ENCODE measurements at places on chromosomes 3 and 15. TPM values are rescaled to one million over a fixed set of nuclear protein-coding genes. Genes with fewer than 3 reads are reported as not detected.
A peak's percentile ranks its signal among the peaks of the same experiment; 100 is the strongest.

DNA sequence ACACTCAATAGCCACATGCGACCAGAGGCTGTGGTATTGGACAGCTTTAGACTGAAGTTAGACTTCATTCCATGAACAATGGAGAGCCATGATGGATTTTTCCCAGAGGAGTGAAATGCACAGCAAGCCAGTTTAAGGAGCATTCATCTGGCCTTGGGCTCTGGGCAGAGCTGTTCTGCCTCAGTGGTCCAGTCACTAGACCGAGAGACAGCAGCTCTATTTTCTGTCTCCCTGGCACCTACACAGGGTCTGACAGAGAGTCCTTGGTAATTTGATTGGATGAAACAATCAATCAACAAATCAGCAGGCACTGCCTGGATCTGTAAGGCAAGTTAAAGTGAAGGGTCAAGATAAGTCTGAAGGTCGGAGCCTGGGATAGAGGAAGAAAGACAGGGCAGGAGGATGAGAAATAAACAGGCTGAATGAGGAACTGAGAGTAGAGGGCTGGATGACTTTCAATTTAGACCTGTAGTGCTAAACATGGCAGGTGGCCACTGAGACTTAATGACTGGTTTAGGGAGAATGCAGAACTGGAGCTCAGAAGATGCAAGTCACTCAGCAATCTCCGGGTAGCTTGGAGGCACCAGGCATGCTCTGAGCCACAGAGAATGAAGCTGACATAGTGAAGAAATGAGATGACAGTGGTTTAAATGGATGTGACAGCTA lies 98.5 kb upstream of the SLC25A36 start:
- DNase-seq = no peak

DNA sequence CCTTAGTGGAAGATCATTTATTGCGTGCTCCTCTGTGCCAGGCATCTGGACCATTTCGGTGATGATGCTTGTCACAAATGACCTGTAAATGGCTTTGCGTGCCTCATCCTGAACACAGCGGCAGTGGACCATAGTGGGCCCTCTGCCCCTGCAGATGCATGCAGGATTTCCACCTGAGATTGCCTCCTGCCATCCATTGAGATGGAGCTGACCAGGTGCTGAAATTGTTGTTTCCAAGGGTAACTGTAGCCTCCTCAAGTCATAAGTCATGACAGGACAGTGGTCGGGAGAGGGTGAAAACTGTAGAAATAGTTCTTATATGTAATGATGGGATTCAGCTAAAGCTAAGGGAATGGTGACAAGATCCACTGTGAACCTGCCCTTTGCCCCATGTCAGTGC lies 35.5 kb downstream of the CLSTN2 start:
- DNase-seq = no peak

GRCh38 chr3:16911916-16912315 lies 27.2 kb downstream of the PLCL2 start:
- no peak for DNase-seq

DNA sequence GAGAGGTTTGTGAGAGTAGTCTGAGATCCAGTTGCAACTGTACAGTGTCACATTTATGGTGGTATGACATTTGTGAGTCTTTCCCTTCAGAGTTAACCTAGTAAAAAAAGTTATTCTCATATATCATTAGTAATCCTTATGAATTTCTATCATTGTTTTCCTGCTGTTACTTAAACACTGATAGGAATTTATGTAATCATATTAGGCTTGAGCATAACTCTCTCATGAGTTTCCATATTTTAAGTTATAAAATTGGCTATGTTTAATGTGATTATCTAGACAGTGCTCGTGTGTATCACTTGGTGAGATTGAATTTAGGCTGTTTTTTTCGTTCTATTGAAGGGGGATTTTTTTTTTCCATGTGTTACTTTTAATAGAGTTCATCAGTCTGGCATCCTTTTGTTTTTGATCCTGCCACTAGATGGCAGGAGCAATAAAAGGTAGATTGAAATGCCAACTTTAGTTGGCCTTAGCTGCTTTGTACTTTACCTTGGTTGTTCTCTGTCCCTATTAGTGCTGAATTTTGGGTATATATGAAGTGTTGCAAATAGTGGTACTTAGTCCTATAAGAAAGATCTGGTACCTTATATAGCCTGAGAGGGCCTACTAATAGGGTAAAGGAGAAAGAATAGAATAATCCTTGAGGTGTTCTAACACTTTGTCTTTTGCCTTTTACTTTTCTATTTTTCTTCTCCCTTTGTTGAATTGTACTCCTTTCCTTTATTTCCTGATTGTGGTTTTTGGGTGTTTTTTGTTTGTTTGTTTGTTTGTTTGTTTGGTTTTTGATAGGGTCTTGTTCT lies 17.9 kb downstream of the STT3B start:
- no peak for DNase-seq

- peak; percentile 94 for DNase-seq
These were observed 587 bp downstream of the PIGX start for GRCh38 chr3:196712514-196713413.

GRCh38 chr15:58510715-58511598 lies 79.2 kb downstream of the LIPC start:
- DNase-seq = no peak

- no peak for DNase-seq
These were observed 19.3 kb downstream of the PRR23E start for GRCh38 chr3:127212231-127212630.

- DNase-seq = no peak
These were observed 138.8 kb downstream of the AKAP13 start for GRCh38 chr15:85518979-85519761.

DNA sequence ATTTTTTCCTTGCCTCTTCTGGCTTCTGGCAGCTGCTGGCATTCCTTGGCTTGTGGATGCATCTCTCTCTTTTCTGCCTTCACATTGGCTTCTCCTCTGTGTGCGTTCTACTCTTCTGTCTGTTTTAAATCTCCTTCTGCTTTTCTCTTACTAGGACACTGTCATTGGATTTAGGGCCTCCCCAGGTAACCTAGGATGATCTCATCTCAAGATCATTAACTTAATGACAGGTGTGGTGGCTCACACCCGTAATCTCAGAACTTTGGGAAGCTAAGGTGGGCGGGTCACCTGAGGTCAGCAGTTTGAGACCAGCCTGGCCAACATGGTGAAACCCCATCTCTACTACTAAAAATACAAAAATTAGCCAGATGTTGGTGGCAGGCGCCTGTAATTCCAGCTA lies 40.9 kb upstream of the ULK4 start:
- no peak for DNase-seq

GRCh38 chr15:28896951-28897350 lies 11.2 kb downstream of the APBA2 start:
- peak; percentile 96 for DNase-seq

GRCh38 chr3:33639889-33640288 lies 78.2 kb downstream of the CLASP2 start:
- DNase-seq = no peak

DNA sequence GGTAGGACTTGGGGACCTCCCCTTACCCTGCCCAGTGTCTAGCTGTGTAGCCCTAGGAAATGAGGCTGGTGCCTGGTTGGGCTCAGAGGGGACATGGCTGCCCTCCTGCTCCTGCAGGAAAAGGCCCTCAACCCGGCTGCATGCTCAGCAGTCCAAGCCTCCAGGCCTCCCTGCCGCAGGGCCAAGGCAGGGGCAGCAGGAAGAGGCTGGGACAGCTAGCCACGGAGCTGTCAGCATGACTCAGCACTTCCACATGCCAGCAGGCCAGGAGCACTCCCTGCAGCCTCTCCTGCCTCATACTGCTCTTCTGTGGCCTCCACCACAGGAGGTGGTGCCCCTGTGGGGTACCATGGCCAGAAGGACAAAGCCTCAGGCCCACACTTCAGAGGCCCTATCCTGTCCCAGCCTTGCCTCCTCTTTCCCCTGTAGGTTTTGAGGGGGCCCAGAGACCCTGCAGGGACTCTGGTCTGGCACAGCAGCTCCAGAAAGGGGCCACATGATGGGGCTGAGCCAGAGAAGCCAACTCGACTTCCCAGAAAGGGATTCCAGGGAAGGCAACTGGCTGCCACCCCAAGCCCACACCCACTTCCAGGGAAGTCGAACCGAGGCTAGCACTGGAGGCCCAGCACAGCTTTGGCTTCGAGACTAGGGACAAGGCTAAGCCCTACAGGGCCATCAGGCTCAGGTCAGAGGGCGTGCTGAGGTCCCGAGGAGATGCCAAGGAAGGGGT lies 19.5 kb downstream of the TKT start:
- peak; percentile 98 for DNase-seq

DNA sequence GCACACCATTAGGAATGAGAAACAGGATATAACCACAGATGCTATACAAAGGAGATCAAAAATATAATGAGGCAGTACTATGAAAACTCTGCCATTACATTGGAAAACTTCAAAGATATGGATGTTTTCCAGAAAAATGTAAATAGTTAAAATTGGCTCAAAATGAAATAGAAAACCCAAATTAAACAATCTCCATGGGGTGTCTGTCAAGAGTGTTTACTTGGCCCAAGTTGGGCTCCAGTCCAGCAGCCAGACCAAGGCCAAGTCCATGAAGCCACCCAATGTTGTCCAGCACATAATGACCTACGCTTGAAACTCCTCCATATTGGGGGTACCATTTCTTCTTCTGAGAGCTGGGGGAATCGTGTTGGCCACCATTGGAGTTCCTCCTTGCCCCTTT lies 37.1 kb downstream of the CTXND1 start:
- no peak for DNase-seq

DNA sequence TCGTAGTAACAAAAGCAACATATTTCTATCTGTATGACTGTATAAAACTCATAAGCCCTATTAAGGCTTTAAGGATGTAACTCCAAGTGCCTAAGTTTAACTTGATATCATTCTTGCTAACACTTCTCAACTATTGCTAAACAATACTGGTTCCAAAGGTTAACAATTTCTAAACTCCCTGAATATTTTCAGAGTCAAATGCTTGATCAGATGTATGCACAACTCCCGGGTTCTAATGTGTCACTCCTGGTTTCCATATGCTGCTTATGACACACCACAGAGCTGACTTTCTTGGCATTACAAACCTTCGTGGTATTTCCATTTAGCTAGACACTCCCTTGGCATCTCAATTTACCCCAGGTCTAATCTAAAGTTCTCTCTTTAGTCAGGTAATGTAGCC lies 26.3 kb downstream of the DZIP1L start:
- no peak for DNase-seq

DNA sequence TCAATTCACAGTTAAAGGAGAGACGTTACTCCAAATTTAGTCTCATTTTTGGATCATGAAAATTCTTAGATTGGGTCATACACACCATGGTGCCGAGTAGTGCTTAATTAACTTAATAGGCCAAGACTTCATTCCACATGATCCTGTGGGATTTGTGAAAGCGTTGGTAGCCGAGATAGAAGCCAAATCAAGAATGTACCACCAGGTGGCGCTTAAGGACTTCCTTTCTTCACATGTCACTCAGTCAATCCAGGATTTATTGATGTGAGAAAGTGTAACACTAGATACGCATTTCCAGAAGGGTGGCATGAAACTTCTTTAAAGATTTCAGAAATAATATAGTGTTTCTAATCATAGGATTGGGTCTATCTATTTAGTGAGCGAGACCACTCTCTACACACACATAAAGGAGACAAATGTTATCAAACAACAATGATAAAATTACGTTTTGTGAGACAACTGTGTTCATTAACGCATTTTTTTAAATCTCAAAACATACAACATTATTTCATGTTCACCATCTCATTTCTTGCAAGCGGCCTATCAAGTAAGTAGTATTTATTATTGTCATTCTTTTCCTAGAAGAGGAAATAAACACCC lies 436.1 kb downstream of the CHL1 start:
- no peak for DNase-seq

GRCh38 chr15:70121624-70122302 lies 24.0 kb upstream of the TLE3 start:
- peak; percentile 93 for DNase-seq

DNA sequence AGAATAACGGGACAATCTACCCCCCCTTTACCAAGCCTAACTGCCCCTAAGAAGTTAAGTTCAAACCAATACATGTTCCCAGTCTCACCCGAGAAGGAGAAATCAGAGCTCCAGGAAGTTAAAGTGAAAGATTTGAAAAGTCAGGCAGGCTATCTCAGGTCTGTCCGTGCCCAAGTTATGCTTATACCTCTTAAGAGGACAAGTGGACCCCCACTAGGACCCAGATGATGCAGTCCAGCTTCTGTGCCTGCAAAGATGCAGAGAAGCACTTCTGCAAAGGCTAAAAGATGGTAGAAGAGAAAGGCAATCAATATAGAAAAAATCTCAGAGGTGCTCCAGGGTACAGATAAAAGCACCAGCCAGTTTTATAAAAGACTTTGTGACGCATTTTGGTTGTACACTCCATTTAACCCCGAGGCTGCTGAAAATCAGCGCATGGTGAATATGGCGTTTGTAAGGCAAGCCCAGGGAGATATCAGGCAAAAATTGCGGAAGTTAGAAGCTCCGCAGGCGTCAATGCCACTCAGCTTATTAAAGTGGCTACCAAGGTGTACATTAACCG lies 9.8 kb upstream of the SLC9C1 start:
- DNase-seq = peak; percentile 26

- peak; percentile 72 for DNase-seq
These were observed 495.4 kb downstream of the FOXP1 start for GRCh38 chr3:71088019-71088708.

DNA sequence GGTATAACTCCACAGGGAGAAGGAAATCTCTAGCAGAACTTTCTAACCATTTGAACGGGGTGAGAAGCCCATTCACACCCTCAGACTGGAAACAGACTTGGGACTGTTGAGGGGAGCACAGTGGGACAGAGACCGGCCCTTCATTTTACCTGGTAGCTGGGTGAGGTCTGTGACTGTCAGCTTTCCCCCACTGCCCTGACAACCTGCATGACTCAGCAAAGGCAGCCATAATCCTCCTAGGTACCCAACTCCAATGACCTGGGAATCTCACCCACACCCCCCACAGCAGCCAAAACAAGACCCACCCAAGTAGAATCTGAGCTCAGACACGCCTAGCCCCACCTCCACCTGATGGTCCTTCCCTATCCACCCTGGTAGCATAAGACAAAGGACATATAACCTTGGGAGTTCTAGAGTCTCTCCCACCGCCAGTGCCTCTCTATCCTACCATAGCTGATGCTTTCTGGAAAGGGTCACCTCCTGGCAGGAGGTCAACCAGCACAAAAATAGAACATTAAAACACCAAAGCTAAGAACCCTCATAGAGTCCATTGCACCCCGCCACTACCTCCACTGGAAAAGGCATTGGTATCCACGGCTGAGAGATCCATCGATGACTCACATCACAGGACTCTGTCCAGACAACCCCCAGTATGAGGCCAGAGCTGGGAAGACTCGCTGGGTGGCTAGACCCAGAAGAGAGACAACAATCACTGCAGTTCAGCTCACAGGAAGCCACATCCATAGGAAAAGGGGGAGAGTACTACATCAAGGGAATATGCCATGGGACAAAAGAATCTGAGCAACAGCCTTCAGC lies 28.0 kb downstream of the SENP7 start:
- DNase-seq = peak; percentile 85

GRCh38 chr3:37992271-37993066 lies 1.9 kb downstream of the VILL start:
- peak; percentile 32 for DNase-seq

- peak; percentile 32 for DNase-seq
These were observed 86.5 kb upstream of the FAM98B start for GRCh38 chr15:38367476-38367875.

GRCh38 chr15:42059661-42060476 lies 34.5 kb downstream of the PLA2G4D start:
- DNase-seq = peak; percentile 82

VIPR1 gene
- not detected for total RNA-seq

STRA6 gene
- total RNA-seq = 0.36 TPM

KCNMB3 gene
- total RNA-seq = 1.8 TPM

MIX23 gene
- 17.0 TPM for total RNA-seq

ARHGEF26 gene
- 3.6 TPM for total RNA-seq

ADAMTSL3 gene
- 0.72 TPM for total RNA-seq

ATP1B3 gene
- 46.6 TPM for total RNA-seq

SLC28A2 gene
- total RNA-seq = not detected

IQSEC1 gene
- 28.3 TPM for total RNA-seq

ZNF770 gene
- total RNA-seq = 34.7 TPM

RYR3 gene
- total RNA-seq = not detected

Data from osteoblast (primary cell).